ENCODE measurements at places on chromosomes 2 and 18. TPM values are rescaled to one million over a fixed set of nuclear protein-coding genes. Genes with fewer than 3 reads are reported as not detected.

The NEB gene
- 0.68 TPM for total RNA-seq

The IWS1 gene
- 32.4 TPM for total RNA-seq

The ANTXR1 gene
- total RNA-seq = 49.0 TPM

DNA sequence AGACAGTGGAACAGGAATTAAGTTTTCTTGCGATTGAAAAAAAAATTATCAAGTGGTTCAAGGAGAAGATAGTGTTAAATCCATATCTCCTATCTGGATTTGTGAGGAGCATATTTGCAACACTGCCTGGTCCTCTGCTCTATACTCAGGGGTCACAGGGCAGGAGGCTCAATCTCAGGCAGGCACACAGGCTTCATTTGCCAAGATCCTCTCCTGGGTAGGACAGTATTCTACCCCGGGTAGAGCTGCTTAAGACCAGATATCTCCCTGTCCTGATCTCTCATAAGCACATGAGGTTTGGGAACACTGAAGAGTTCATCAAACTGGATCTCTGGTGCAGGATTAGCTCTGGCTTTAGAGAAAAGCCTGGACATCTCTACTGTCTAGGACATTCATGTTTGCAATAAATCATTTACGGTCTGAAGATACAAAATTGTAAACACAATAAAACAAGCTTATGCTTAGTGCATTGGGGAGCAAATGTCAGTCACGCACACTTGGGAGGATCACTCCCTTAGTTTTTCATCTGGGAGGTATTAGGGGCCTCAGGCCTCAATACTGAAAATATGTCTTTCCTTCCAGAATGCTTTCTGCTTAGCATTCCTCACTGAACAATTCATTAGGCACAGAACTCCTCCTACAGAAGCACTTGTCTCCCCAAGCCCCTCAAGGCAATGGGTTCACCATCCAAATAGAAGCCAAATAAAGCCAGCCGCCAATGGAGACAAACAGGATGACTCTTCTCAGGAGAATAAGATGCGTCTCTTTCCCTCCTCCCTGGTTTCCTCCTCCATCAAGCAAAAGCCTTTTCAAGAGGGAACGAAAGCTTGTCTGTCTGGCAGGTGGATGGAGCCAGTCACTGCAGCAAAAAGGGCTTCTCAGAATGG, 34.1 kb upstream of the LCLAT1 start:
- DNase-seq = no peak

- DNase-seq = no peak
Measured at GRCh38 chr18:3051718-3052410, 38.9 kb upstream of the LPIN2 start.

GRCh38 chr2:126241411-126241810, 414.5 kb upstream of the GYPC start:
- DNase-seq = no peak

GRCh38 chr2:229130522-229130921, 140.6 kb downstream of the PID1 start:
- no peak for DNase-seq
